Epithelial cell of prostate (primary cell): ENCODE measurements at places on chromosomes 1 and 21.

- peak; percentile 43 for DNase-seq
Measured at GRCh38 chr1:1250786-1251284, 4.3 kb upstream of the C1QTNF12 start.

DNA sequence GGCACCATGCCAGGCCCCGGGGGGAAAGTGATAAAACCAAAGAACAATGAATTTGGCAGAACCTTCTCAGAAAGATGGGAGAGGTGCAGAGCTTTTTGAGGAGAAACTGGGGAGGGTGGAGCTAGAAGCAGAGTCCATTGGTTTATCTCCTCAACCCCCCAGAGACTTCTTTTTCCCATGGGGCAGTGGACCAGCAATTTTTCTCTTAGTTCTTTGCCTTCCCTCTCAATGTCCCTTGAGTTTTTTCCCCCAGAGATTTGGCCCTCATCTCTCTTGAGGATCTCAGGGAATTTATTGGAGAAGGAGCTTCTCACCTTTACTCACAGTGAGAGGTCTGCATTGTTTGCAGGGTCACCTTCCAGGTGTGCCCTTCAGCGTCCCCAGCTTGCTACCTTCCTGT lies 5.3 kb upstream of the ARHGEF11 start:
- no peak for DNase-seq

- no peak for DNase-seq
Measured at GRCh38 chr1:154620751-154621150, 12.8 kb upstream of the ADAR start.

DNA sequence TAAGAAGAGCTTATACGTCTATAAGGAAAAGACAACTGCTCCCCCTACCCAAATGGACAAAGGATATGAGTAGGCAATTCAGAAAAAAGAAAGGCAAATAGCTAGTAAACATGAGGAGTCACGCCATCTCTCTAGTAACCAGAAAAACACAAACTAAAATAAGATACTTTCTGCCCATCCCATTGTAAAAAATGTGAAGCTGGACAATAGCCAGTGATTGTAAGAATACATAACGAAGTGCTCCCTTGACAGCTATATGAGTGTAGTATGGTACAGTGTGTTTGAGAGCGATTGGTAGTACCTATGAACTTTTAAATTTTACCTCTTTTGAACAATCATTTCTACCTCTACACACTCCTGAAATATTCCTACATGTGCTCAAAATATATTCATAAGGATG lies 7.5 kb upstream of the GJA8 start:
- DNase-seq: no peak

DNA sequence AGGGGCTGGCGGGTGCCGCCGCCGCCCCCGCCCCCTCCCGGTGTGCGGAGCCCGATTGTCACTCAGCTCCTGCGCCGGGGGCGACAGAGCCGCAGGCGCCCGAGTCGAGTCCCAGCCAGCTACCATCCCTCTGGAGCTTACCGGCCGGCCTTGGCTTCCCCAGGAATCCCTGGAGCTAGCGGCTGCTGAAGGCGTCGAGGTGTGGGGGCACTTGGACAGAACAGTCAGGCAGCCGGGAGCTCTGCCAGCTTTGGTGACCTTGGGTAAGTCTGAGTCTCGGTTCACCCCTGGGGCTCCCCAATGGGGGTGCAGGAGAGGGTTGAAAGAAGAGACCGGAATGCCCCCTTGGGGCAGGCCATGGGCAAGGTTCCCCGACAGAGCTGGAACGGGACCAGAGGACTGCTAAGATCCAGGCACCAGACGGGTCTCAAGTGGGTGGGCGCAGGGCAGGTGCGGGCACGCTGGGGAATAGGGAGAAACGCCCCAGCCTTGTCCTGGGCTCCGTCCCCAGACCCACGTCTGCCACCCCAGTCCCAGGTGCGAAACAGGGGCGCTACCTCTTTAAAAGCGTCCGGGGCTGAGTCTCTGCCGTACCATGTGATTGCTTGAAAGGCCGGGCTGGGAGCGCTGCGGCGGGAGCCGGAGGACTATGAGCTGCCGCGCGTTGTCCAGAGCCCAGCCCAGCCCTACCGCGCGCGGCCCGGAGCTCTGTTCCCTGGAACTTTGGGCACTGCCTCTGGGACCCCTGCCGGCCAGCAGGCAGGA lies at the start of gene ADORA1:
Gene ADORA1 (plus strand): TSS at position 61 of the 765 bp plus-strand sequence. CDS start 1,116 bp downstream, outside the sequence.
- no peak for DNase-seq

GRCh38 chr21:32173121-32173724 lies 105.6 kb downstream of the MIS18A start:
- DNase-seq: no peak

GRCh38 chr1:38133756-38134155 lies 87.2 kb upstream of the POU3F1 start:
- no peak for DNase-seq

- no peak for DNase-seq
Measured at GRCh38 chr1:109765896-109766615, 2.3 kb upstream of the EPS8L3 start.

- no peak for DNase-seq
Measured at GRCh38 chr1:160346958-160347357, 3.8 kb downstream of the NCSTN start.

DNA sequence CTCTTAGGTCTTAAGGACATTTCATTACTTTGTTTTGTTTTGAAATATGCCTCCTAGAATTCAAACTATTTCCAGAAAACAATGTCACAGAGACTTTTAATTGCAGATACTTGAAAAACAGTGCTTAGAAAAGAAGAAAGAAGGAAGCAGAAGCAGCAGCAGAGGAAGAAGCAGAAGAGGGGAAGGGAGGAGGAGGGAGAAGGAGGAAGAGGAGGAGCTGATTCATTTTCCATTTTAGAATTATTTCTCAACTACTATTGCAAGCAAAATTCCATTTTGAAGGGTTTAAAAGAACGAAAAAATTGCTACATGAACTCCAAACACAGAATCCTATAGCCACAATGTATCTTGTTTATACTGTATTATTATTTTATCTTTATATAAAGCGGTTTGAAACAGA lies 13.9 kb downstream of the RC3H1 start:
- DNase-seq: no peak

DNA sequence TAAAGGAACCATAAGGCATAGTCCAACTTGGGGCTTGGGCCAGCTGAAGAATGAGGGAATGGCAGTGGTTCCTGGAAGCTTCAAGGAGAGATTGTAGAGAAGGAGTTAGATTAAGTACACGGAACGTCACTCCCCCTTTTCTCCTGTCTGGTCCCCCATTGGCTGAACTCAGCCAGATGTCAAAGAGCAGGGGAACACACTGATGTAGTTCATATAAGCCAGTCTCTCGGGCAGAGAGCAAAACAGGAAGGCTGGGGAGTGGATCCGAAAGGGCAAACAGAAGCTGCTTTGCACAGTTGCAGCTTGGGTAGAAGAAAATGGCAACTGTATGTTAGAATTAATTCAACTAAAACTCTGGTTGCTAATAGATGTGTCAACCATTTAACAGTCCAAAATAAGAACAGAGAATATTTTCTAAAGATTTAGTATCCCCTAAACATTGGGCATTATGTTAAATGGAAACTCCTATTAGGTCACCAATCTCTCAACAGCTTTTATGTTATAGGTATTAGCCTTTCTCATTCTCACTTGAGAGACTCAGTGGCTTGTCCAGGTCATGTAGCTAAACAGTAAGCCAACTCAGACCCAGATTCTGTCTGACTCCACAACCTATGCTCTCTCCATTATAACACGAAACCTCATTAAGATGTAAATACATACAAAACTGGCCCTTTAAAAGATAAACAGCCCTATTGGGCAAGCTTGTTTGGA lies 600.7 kb upstream of the USP24 start:
- no peak for DNase-seq

DNA sequence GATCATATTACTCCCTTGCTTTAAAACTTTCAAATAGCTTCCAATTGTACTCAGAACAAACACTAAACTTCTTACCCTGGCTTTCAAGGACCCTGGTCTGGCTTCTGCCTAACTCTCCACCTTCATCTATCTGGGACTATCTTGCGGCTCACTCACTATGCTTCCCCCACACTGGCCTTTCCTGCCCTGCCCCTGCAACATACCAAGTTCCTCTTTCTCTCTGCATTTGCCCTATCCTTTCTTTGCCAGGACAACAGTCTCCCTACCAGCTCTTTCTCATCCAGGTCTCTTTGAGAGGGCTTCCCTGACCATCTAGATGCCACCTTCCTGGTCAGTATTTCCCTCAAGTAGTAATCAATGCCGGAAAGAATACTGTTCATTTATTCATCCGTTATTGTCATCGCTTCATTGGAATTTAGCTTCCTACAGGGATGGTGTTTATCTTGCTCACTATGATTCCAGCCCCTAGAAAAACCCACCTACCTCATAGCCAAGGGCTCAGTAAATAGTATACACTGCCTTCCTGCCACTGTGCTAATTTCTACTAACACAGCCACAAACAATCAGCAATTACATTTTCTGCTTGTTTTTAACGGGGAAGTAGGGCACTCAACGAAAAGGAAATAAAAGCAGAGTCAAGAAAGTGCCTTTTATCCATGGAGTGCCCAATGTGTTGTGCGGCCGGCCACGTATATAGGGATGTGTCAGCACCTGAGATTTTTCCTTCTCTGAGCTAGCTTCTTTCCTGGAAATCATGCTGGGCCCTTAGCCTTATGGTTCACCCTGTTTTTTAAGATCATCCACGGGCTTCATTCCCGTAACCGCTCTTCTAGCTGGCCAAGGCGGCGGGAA lies 521 bp upstream of the CDC7 start:
- no peak for DNase-seq

- DNase-seq: no peak
Measured at GRCh38 chr1:220717800-220718640, 27.9 kb downstream of the C1orf115 start.

DNA sequence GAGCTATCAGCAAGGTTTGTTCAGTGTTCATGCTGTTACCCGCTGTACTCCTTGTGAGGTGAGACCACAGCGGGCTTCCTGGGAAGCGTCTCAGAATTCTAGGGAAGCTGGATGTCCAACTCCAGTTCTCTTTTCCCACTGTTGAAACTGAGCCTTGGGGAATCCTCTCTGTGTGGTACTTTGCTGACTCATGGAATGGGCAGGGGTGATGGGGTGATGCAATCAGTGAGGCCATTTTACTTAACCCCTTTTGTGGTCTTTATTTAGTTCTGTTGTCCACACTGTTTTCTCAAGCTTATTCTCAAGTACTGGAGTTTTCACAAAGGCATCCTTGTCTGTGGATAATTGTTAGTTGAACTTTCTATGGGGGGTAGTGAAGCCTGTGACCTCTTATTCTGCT lies 42.6 kb downstream of the ACKR1 start:
- no peak for DNase-seq

DNA sequence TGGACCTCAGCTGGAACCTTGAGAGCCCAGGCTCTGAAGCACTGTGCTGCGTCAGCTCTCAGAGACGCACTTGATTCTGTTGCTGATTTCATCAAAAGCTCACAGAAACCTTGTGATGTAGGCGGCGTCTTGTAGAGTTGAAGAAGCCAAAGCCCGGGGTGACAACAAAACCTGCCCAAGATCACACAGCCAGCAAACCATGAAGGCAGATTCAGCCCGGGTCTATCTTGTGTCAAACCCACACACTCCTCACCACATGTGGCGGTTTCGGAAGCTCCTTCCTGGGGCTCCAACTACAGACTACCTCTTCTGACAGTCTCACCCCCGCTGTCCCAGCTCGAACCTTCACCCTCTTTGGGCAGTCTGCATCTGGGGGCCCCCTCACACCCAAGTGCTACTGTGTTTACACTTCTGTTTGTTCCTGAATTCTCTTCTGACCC lies 50.4 kb downstream of the TENT5C start:
- no peak for DNase-seq

GRCh38 chr1:9069326-9070100 lies at the start of gene SLC2A5:
Gene SLC2A5, minus strand, starts transcription at chr1:9069635. Its CDS starts 99 bp downstream, at chr1:9069536.
- no peak for DNase-seq

DNA sequence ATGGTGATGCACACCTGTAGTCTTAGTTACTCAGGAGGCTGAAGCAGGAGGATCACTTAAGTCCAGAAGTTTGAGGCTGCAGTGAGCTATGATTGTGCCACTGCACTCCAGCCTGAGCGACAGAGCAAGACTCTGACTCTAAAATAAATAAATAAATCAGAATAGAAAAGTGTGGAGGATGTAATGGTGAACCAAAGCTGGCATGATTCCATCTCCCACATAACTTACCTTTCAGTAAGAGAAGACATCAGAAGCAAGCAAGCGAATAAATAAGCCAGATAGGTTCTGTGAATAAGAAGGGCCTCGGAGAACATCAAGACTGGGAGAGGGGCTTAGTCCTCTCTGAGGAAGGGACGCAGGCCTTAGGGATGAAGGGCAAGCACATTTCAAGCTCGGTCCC lies 59.5 kb downstream of the TOMM20 start:
- DNase-seq: no peak

DNA sequence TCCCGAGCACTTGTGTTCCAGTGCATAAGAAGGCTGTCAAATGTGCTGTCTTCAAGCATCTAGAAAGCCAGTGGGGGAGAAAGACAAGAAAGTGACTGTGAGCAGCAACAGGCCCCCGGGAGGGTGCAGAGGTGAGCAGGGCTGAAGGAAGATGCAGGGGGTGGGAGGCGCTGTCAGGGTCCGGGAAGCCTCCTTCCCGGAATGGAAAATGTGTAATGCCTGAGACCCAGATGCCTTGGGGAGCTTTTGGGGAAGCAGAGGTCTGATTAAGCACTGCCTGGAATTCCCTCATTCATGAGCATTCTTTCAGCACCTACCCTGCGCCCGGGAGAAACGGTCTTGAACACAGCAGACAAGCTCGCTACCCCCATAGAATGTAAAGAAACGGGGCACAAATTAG lies 1.3 kb downstream of the NPHP4 start:
- DNase-seq: no peak

DNA sequence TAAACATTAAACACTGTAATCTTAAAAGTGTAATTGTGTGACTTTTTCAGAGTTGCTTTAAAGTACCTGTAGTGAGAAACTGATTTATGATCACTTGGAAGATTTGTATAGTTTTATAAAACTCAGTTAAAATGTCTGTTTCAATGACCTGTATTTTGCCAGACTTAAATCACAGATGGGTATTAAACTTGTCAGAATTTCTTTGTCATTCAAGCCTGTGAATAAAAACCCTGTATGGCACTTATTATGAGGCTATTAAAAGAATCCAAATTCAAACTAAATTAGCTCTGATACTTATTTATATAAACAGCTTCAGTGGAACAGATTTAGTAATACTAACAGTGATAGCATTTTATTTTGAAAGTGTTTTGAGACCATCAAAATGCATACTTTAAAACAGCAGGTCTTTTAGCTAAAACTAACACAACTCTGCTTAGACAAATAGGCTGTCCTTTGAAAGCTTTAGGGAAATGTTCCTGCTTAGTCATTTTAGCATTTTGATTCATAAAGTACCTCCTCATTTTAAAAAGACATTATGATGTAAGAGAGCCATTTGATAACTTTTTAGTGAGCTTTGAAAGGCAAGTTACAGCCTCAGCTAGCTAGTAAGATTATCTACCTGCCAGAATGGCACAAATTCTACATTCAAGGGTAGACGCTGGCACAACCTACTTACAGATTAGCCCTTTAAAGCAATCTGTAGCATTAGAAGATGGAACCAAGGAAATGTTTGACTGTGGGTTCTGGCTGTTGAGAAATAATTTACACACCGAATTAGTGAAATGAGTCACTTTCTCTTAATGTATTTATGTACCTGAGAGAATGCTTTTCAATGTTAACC lies 9.4 kb downstream of the SOD1 start:
- no peak for DNase-seq
